LHCN-M2 (cell line): ENCODE measurements at places on chromosomes 2 and 18. TPM values are rescaled to one million over a fixed set of nuclear protein-coding genes. Genes with fewer than 3 reads are reported as not detected.
A peak's percentile ranks its signal among the peaks of the same experiment; 100 is the strongest.

Gene EFHD1
- 0.19 and 0.52 TPM in 2 replicates for total RNA-seq

Gene ALK
- 0.06 TPM in 1 of 2 replicates, not detected in the other for total RNA-seq

Gene KATNAL2
- 18.1 and 19.4 TPM in 2 replicates for total RNA-seq

- DNase-seq: no peak
Measured at GRCh38 chr18:54957996-54958395, 1.3 kb downstream of the CCDC68 start.

DNA sequence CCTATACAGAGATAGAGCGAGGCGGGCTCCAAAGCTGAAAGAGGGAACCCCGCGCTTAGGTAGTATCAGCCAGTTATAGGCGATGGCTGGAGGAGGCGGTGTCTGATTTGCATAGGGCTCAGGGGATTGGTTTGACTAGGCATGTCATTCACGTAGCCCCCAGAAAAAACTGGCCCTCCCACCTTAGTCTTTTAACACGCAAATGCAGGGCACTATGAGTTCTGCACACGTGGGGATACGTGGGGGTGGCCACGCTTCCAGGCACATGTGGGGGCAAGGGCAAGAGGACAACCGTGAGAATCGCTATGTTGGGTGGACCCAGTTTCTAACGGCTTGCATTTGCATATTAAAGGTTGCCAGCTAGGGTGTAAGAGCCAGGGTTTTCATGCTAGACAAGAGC lies 56.7 kb upstream of the MSTN start:
- no peak for DNase-seq

DNA sequence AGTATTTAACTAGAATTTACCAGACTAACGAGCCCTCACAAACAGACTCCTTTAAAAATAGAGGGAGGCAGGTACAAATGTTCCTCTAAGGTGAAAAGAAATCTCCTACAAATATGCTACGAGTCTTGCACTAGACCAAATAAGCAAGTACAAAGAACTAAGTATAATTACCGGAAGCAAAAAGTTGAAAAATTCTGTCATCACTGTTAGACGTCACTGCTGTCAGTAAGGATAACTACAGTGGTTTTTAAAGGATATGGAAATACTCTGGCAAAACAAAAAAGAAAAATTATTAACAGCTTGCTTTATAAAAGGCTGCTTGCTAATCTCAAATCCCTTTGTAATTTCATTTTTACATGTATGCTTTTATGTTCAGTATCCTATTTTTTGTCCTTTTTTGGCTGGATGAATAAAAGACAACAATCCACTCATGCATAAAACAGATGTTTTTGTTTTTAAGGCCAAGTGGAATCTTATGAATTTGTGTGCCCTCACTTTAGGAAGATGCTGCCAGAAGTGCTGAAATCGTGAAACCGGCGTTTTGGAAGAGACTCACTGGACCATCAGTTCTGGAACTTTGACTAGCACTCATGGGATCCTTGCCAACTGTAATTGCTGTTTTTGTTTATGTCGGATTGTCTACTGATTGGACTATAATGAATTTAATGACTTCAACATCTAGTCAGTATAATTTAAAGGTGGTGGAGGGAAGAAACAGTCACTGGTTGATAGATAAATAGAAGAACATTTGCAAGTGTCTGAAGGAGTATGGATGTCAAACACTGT lies 6.7 kb downstream of the ZNF521 start:
- DNase-seq: no peak

DNA sequence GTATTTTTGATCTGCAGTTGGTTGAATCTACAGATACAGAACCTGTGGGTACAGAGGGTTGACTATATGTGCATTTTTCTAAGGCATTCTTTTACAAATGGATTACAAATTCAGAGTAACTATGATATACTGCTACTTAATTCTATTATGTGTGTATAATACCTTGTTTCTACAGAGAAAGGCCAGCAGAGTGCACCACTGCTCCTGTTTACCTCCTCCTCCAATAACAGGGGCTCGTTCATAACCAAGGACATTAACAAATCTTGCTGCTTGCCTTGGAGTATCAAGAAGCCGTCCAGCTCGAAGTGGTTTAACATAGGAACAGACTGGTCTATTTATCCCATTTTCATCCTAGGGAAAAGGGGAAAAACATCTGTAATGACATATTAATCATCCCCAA lies 16.4 kb downstream of the CEP76 start:
- peak; percentile 18 for DNase-seq

DNA sequence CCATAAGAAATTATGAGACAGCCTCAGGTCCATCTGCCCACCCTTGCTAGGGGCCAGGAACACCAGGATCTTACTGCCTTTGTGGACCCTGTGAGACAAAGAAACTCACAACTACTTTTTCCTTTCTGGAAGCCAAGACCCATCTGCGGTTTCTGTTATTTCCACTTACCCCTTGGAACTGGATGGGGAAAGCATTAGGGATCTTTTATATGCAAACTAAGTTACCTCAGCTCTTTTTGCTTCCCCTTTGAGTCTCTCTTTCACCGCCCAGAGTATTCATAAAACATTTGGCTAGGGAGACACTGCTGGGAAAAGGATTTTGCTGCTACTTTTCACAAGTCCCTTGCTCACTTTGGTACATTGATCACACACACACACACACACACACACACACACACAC lies 95.7 kb downstream of the ZNF385B start:
- no peak for DNase-seq

DNA sequence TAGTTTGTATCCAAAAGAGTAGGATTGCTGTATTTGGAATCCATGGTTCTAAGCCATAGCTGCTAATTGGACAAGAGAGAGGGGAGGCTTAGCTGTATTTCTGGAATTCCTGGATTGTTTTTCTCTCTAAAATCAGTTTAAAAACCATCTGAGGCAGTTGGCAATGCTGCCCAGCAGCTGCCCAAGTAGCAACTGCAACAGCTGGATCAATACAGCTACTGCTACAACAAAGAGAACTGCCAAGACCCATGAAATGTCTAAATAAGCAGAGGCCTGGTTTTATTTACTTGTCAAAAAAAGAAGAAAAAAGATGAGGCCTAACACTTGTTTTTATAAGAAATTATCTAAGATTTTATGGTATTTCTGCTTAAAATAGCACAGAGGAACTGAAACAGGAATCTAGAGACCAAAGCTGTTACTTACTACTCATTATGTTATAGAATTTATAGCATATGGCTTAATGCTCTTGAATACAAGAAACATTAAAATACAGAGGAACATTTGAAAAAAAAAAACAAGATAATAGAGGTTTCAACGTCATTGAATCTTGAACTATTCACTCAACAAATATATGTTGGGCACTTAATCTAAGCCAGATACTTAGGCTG lies 39.1 kb downstream of the TMEFF2 start:
- peak; percentile 97 for DNase-seq

DNA sequence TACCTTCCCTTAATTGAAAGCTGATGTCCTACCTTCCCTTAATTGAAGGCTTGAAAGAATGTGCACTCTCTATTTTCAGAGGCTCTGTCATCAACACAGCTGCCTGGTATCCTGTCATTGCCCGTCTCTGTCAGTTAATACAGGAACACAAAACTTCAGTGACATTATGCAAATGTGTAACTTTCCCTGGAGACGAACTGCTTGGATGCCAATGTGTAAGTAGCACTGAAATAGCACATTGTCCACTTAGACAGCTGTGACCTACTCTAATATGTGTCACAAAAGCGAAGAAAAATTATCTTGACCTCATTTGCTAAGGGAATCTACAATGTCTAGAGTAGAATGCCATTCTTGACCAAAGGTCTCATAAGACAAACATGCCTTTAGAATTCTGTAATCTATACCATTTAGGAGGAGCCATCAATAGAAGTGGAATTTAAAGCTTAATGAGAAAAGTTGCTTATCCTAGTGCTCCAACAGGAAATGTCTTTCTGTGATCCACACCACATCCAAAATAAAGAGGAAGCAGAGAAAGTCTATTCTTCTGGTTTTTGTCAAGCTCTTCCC lies 138.1 kb downstream of the BARD1 start:
- no peak for DNase-seq

DNA sequence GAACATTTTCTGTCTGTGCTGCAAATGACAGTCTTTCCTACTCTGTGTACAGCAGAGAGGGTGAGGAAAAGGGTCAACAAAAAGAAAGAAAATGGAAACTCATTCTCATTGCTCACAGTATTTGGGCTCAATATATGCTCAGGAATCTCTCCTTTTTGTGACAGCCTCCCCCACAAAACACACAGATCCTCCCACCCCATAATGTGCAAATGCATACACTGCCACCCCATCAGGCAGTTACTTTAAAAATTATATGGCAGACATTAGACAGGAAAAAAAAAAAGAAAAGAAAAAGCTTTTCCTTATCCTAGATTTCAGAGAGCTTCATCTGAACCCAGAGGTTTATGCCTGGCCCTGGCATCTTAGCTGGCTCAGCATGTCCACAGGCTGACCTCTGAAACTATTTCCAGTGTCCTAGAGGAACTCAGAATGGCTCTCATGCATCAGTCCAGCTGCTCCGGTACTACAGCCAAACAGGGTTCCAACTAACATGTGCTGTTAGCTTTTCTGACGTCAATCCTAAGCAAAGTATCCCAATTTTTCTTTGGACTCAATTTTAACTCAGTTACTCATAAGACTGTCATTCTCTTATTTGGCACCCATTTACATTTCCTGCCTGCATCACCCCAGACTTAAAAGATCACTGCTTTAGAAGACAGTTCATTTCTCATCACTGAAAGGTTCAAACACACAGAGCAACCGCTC lies 105.9 kb downstream of the RBMS1 start:
- peak; percentile 97 for DNase-seq

DNA sequence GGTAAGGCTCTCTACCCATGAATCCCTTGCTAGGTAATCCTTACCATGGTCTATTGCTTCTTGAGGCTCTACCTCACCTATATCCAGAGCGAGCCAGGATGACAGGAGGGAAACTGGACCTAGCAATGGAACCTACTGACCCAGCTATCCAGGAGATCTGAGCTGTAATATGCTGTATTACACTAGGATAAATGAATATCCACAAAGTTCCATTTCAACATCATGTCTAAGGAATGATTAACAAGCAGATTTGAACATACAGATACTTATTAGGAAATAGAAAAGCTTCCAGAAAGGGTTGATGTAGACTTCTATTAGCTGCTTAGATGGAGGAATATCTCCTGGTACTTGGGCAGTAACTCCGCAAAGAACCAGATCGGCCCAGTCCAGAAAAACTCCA lies 110.1 kb downstream of the BAZ2B start:
- no peak for DNase-seq

GRCh38 chr2:147607379-147607778 lies 237.4 kb upstream of the ACVR2A start:
- DNase-seq: no peak
